ENCODE measurements at places on chromosomes 1 and 21.
A peak's percentile ranks its signal among the peaks of the same experiment; 100 is the strongest.

GRCh38 chr1:22850681-22851080 lies 122.0 kb downstream of the LACTBL1 start:
- DNase-seq, result no peak

DNA sequence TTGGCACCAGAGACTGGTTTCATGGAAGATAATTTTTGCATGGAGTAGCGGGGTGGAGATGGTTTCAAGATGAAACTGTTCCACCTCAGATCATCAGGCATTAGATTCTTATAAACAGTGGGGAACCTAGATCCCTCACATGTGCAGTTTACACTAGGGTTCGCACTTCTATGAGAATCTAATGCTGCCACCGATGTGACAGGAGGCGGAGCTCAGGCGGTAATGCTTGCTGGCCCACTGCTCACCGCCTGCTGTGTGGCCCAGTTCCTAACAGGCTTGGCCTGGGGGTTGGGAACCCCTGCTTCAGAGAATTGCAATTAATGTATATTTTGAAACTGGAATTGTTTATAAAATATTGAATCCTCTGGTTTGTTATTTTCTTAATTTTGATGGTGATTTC lies 92.1 kb downstream of the NRIP1 start:
- no peak for DNase-seq

GRCh38 chr21:28522014-28522799 lies 470.5 kb downstream of the LTN1 start:
- DNase-seq, result no peak

DNA sequence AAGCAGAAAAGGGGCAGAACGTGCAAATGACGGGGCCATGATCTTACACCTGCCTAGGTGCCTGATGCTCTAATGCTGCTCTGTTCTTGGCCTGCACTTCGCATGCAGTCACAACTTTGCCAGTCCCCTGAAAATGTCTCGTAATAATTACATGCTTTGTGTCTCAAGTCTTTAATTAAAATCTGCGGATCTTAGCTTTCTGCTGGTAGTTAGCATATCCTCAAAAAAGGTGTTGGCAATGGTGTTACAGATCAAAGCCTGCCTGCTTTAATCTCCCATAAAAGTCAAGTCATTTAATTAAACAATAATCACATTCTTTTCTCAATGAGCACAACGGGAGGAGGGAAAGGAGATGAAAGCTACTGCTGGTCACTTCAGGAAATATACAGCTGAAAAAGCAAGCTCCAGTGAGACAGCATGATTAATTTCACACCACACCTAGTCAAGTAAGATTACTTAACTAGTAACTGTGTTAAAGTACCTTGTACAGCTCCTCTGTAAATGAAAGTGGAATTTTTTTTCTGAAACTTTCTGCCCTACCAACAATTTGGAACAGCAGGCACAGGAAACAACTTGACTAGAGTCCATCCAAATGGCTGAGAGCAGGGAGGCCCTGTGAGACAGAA lies 45.8 kb downstream of the STX6 start:
- DNase-seq, result no peak

GRCh38 chr1:52026278-52026677 lies 7.3 kb downstream of the KTI12 start:
- DNase-seq, result no peak

DNA sequence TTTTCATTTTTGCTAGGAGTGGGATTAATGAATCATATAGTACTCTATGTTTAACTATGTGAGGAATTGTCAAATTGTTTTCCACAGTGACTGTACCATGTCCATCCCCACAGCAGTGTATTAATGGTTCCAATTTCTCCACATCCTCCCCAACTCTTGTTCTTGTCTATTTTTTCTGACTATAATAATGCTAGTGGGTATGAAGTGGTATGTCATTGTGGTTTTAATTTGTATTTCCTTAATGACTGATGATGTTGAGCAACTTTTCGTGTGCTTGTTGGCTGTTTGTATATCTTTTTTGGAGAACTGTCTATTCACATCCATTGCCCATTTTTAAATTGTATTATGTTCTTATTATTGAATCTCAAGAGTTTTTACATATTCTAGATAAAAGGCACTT lies 10.0 kb upstream of the KPRP start:
- DNase-seq, result no peak

GRCh38 chr1:248231117-248231516 lies at the start of gene OR2M4:
TSS of gene OR2M4 (plus strand) at chr1:248231417. CDS start at chr1:248238929, 7,512 bp downstream.
- DNase-seq, result no peak

DNA sequence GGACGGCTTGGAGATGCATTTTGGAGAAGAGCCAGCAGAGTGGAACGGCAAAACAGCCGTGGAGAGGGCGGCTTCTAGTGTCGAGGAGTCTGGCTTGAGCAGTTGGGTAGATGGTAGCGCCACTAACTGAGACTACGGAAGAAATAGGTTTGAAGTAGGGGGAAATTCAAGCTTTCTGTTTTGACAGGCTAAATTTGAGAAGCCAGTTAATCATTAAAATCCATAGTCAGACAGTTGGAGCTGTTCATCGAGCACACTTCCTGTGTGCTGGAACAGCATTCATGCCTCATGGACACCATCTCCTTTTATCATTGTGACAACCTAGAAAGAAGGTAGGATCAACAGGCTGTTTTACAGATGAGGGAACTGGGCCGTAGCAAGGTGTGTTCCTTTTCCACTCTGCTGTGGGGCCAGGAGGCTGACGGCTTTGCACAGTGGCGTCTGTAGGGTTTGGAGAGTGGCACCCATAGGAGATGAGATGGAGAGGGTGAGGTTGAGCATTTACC lies 3.4 kb upstream of the PKLR start:
- no peak for DNase-seq

GRCh38 chr1:67747671-67748546 lies 62.9 kb downstream of the GADD45A start:
- DNase-seq, result no peak

- no peak for DNase-seq
These were observed 22.0 kb downstream of the FLVCR1 start for GRCh38 chr1:212879947-212880690.

DNA sequence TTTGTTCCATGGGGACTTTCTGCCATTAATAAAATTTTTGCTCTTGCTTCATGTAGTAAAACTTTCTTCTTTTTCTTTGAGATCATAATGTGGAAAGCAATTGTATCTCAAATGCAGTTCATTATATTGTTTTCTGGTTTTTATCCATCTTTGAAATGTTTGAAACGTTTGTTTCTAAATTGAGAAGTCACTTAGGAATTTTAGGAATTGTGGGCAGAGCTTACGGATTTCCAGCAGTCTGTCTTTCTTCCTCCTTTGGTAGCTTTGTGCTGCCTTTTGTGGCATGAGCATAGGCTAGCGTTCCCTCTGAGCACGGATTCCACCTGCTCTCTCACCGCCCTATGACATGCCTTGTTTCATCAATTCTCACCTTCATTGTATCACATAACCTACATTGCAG lies 2.9 kb upstream of the ST6GALNAC5 start:
- DNase-seq, result no peak

DNA sequence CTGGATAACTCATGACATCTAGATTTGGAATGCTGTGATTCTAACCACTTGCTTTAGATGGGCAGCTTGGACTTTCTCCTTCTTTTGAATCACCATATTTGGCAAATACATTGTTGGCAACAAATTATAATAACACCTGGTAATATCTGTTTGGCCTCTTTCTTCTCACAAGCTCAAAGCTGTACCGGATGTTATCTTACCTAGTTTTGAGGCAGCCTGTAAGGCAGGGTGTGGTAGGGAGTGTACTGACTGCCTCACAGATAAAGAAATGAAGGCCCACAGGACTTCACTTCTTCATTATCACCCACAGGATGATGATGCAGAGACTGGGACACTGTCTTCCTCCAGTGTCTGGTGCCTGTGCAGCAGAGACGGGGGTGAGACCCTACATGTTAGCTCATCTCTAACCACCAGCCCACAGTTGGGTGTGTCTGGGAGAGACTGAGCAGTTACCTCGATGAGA lies 28.5 kb downstream of the TUFT1 start:
- DNase-seq, result peak; percentile 49

- no peak for DNase-seq
These were observed 79.2 kb upstream of the TNR start for GRCh38 chr1:175822580-175822979.

- no peak for DNase-seq
These were observed 154.6 kb downstream of the ROR1 start for GRCh38 chr1:63928186-63929105.

- no peak for DNase-seq
These were observed 142.8 kb downstream of the PRDM16 start for GRCh38 chr1:3211582-3212375.

GRCh38 chr21:45830221-45830640 lies 151.3 kb upstream of the COL6A1 start:
- no peak for DNase-seq

GRCh38 chr1:226870026-226870400 lies 403 bp upstream of the PSEN2 start:
- DNase-seq, result no peak

DNA sequence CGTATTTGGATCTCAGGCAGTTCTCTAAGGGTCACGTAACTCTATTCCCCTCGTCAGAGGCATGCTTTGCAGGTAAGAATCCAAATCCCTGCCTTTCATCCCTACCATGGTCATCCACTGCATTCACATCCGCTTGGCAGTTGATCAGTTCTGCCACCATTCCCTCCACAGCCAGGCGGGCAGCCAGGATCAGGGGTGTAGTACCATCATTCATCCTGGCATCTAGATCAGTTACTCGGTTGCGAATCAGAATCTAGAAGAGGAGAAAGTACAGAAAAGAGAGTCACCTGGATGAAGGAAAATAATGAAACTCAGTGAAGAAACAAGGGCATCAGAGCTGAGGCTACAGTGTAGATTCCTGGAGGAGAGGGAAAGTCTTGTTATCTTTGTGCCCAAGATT lies 22.0 kb upstream of the ADAM30 start:
- DNase-seq, result no peak

- no peak for DNase-seq
These were observed 8.2 kb downstream of the IGSF9 start for GRCh38 chr1:159937054-159937750.

DNA sequence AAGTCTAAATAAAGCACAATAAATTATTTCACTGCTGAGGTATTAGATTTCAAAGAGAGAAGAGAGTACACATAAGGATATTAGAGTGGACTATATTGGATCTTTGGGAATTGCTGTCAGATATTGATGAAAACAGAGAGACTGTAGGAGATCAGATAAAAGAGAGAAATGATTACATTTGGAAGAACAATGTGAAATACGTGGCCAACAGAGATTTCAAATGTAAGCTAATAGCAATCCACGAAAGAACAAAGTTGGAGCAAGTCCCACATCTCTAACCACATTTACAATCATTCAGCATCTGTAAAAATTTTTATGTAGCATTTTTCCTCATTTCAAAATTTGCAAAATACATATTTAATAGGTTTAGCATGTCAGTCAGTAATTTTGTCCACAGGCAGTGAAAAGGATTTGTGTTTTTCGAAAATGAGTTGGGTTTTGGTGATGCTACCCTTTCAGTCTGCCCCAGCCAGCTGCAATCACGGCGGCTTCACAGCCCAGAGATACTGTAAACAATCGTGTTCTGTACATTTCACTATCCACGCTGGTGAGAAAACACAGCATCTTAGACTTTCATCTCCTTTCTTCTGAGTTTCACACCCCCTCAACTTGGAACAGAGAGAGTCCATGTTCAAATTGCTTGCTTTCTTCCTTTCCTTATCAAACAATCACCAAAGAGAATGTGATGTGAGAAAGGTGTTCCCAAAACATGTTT lies 209.1 kb upstream of the LYPLAL1 start:
- DNase-seq, result no peak

- no peak for DNase-seq
These were observed 35.7 kb downstream of the AJAP1 start for GRCh38 chr1:4689941-4690635.

DNA sequence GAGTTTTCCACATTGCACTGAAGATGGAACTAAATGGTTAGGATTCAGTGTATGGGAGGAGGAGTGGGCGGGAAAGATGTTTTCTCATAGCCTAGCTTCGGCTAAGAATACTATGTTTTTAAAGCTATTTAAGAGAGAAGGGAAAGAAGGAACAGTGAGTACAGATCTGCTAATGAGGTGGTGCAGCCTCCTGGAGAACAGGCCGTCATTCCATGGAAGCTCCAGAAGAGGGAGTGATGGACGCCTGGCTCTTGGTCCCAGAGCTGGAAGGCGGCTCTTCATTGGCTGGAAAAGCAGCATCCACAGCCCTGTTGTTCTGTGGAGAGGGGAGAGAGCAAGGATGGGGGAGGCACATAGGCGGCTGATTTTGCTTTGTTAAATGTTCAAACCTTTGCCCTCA lies 6.9 kb downstream of the CAMK1G start:
- DNase-seq, result no peak

- DNase-seq, result no peak
These were observed 31.9 kb downstream of the NEK2 start for GRCh38 chr1:211643324-211644212.

GRCh38 chr1:208156741-208157140 lies 87.4 kb downstream of the PLXNA2 start:
- no peak for DNase-seq

DNA sequence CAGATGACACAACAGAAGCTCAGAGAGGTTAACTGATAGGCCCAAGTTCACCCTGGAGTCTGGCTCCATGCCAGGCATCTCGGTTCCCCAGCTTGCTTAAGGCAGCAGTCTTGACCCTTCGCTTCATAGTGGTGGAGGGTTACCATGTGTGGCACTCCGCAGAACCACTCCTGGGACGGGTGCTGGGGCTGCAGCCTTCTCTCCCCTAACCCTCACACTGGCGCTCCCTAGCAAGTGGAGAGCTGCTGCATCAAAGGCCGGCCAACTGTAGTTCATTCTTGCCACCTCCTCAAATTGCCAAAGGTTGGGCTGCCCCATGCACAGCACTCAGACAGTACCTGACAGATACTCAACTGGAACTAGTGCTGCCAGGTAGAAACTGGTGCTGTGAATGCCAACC lies 70.2 kb upstream of the KCND3 start:
- DNase-seq, result no peak

GRCh38 chr1:50704126-50704525 lies 255.9 kb downstream of the FAF1 start:
- DNase-seq, result peak; percentile 39

DNA sequence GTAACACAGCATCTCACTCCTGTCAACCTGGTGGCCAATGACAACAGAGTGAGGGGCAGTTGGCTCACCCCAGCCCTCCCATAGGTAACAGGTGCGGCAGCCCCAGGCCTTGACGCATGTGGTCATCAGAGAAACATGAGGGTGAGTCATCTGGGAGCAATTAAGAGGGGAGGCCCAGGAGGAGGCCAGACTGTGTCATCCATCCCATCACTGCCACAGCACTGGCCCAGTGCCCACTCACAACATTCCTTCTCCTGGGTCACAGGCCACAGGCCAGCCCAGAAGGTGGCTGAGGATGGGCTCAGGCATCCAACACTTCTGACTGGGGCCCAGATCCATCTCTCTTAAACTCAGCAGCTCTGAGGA lies 17.1 kb downstream of the TEX35 start:
- no peak for DNase-seq

- DNase-seq, result no peak
These were observed 25.7 kb upstream of the SELENON start for GRCh38 chr1:25774206-25774803.

DNA sequence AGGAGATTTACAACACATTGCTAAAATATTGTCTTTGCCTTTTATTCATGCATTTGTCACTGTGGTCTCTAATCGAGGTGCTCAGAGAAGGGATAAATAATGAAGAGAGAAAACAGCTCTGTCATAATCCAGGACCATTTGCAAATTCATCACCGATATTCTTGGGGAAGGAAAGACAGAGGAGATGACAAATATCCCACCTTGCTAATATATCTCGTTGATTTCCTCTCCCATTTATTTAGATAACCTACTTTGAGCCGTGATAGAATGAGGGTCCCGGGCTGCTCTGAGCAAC lies 86.9 kb downstream of the PRDM16 start:
- no peak for DNase-seq
